AG04450 (cell line): ENCODE measurements at places on chromosomes 1 and 21. TPM values are rescaled to one million over a fixed set of nuclear protein-coding genes. Genes with fewer than 3 reads are reported as not detected.

DNA sequence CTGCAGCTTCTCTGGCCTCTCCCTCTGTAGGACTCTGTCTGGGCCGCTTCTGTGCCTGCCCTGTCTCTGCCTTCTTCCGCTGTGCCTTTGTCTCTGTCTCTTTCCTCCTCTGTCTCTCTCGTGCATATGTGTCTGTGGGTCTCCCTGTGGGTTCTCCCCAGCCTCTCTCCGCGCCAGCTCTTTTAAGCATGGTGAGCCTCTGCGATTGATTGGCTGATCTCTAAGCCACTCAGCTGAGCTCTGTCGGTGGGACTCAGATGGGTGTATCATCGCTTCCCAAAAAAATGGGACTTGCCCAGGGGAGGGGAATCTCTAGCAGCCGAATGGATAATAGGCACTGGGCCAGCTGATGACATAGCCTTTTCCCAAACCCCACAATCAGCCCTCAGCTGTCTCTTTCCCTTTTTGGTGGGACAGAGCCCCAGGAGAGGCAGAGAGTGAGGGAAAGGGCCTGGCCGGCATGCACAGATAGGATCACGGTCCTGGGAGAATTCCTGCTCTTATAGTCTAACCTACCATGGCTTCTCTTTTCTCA, at the start of gene ADAMTS4:
Gene ADAMTS4 (minus strand): TSS at position 158 of the 535 bp plus-strand sequence. CDS start 427 bp downstream, outside the sequence.
- DNase-seq: peak; percentile 48

The DENND2D gene
- polyA plus RNA-seq: 1.3 and 1.4 TPM in 2 replicates

The UBASH3A gene
- polyA plus RNA-seq: not detected in 2 replicates

The LIX1L gene
- polyA plus RNA-seq: 39.3 and 47.2 TPM in 2 replicates

The OVAAL gene
- polyA plus RNA-seq: not detected in 2 replicates
